ENCODE measurements at places on chromosomes 5 and 9.

- DNase-seq, result no peak
These were observed 555.2 kb upstream of the GRAMD2B start for GRCh38 chr5:125868036-125868435.

DNA sequence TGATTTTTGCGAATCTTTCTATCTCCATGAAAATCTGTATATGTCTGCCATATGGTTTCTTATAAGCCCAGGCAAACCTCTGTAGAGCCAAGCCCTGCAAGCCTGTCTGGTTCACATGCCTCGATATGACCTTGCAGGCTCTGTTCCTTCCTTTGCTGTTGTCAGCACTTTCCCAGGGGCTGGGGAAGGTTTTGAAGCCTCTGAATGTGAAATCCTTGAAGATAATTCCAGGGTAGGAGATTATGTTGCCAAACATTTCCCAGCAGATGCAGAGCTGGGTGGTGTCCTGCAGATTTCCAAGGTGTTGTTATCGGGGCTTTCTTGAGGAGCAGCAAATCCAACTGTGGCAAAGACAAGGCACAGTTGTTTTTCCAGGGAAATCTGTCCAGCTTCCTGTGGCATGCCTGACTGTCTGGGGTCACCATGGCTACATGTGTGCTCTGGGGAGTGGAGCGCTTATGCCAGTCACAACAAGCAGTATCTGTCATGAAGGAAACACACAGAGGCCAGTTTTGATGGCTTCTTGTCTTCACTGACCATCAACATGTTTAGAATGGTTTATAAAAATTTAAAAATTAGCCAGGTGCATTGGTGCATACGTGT lies 60.7 kb upstream of the RPS23 start:
- no peak for DNase-seq

- DNase-seq, result no peak
These were observed 147.5 kb upstream of the FGF10 start for GRCh38 chr5:44536650-44537260.

GRCh38 chr9:30915451-30915850 lies 1469.0 kb upstream of the ACO1 start:
- DNase-seq, result no peak

- DNase-seq, result no peak
These were observed 154.7 kb downstream of the ZDHHC21 start for GRCh38 chr9:14538526-14538925.

GRCh38 chr9:109143881-109144562 lies 23.0 kb downstream of the FRRS1L start:
- DNase-seq, result no peak

GRCh38 chr5:171661143-171661542 lies 124.5 kb upstream of the SMIM23 start:
- DNase-seq, result no peak

GRCh38 chr9:5364294-5365024 lies 24.8 kb upstream of the RLN1 start:
- DNase-seq, result no peak

- no peak for DNase-seq
These were observed 371.5 kb upstream of the PRR16 start for GRCh38 chr5:120092649-120093048.

GRCh38 chr9:69028754-69029153 lies 6.8 kb upstream of the FXN start:
- DNase-seq, result no peak

- DNase-seq, result no peak
These were observed 51.9 kb downstream of the COL27A1 start for GRCh38 chr9:114207034-114207810.
